ENCODE measurements at places on chromosomes 7 and 10.

- DNase-seq = no peak
Measured at GRCh38 chr10:68628576-68629127, 68.5 kb downstream of the TET1 start.

- DNase-seq = peak; percentile 11
Measured at GRCh38 chr7:141444961-141445360, 106.2 kb upstream of the AGK start.

DNA sequence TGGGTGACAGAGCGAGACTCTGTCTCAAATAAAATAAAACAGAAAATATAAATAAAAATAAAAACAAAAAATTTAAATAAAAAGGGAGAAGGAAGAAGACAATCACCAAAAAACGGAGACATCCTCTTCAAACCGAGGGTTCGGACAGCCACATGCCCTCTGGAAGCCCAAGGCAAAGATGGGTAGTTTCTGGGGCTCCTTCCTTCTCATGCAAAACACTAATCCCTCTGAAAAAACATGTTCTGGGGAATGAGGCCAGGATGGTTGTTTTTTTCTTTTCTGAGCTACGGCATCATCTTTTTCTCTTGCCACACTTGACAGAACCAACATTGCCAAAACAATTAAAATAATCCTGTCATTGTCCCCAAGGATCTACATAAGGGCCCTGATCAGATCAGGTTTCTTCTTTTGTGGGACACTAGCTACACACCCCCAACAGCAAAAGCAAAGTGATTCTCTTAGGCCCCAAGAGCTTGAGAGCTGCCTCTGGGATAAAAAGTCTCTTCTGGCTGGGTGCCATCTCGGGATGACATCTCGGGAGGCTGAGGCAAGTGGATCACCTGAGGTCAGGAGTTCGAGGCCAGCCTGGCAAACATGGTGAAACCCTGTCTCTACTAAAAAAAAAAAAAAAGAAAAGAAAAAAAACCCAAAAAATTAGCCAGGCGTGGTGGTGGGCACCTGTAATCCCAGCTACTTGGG, 14.2 kb upstream of the POR start:
- DNase-seq = no peak

GRCh38 chr10:61901829-61902444, 438 bp downstream of the ARID5B start:
- DNase-seq = no peak

DNA sequence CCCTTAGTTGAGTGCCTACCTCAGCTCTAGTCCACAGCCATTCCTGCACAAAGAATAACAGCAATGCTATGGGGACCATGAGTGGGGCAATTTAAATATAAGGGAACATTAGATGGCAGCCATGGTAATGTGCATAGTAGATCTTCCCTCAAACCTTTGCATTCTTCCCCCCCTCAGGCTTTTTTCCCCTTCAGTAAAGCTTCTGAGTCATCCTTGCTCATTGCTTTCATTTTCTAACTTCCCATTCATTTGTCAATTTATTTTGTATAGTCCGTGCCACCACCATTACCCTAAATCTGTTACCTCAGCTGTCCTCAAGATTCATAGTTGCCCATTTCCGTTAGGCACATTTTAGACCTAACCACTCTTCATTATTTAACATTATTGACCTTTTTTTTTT, 10.7 kb downstream of the HECTD2 start:
- no peak for DNase-seq

- no peak for DNase-seq
Measured at GRCh38 chr7:19090526-19090925, 26.9 kb downstream of the TWIST1 start.

- DNase-seq = no peak
Measured at GRCh38 chr10:63391812-63392211, 74.0 kb downstream of the JMJD1C start.

DNA sequence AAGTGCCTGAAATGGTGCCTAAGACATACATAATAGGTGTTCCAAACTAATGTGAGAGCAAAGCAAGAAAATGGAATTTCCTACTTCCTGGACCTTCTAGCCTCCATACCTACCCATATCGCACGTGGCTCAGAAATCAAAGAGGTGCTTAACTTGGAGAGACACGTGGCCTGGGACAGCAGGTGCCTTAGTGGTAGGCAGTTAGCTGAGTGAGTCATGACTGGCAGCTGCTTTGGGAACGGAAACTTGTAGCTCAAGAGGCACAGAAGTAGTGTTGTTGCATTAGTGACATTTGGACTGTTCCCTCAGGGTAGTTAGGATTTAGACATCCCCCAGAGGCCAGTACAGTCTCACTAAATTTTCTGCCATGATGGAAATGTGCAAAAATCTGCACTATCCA, 12.0 kb upstream of the BMPER start:
- no peak for DNase-seq

DNA sequence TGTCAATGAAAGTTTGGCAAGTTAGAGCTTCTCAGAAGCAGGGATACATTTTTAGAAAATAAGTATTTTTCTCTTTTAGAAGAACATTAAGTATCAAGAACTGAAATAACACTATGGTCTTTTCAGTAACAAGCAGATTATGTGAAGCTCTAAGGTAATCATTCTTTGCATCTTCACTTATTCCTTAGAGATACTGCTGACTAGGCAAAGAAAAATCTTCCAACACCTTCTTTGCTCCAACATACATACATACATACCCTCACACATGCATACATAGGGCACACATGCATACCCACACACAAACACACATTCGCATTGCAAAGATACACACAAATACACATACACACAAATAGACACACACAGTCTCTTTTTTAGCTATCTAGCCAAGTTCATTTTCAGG, 37.8 kb upstream of the CACNB2 start:
- no peak for DNase-seq

- DNase-seq = no peak
Measured at GRCh38 chr7:125468855-125469174, 539.2 kb upstream of the POT1 start.

- DNase-seq = no peak
Measured at GRCh38 chr10:79241990-79242619, 105.2 kb upstream of the PPIF start.

GRCh38 chr10:30059209-30060107, at the start of gene JCAD:
Gene JCAD (minus strand): TSS chr10:30059586. CDS start chr10:30047812, 11,774 bp downstream.
- DNase-seq = peak; percentile 25

- no peak for DNase-seq
Measured at GRCh38 chr7:23431702-23432199, 38.5 kb downstream of the IGF2BP3 start.

DNA sequence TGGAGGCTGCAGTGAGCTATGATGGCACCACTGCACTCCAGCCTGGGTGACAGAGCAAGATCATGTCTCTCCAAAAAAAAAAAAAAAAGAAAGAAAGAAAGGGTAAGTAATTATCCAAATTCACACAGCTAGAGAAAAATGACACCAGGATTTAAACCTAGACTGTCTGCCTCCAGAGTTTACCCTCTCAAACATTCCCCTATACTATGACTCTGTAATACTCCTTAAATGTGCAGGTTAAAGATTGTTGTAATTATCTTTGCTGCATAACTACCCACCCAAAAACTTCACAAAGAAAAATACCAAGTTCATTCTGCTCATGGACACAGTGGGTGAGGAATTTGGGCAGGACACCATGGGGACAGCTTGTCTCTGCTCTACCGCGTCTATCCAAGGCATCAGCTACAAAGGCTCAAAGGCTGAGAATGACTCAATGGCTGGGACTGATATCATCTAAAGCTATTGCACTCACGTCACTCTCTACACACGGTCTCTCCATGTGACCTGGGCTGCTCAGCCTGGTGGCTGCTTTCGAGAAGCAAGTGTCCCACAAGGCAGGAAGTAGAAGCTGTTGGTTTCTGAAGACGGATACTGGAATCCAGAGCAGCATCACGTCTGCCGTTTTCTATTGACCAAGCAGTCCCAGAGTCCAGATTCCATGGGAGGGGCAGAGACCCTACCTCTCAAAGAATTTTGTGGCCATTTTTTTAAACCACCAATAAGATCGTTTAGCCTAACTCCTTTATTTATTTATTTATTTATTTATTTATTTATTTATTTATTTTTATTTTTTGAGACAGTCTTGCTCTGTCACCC, 185.7 kb upstream of the AUTS2 start:
- DNase-seq = no peak

Measured in NT2/D1 (cell line).